Right renal pelvis (tissue), 4 donors: ENCODE measurements at places on chromosomes 3 and 15.

- no peak for DNase-seq
Observed at GRCh38 chr15:52699457-52699856, 20.3 kb upstream of the ATOSA start.

DNA sequence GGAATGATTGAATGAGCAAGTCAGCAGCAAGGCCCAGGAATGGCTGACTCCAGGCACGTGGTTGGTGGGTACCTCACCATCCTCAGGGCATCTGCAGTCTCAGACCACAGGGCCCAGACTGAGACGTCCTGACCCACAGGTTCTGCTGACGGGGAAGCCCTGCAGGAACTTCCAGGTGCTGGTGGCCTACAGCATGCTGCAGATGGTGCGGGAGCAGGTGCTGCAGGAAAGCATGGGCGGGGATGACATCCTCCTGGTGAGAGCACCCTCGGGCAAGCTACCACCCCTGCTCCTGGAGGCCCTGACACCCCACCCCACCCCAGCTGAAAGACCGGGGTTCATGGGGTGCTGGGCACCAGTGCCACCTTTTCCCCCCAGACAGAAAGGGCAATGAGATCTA is 14.1 kb downstream of the TBC1D21 start:
- no peak for DNase-seq

- DNase-seq: no peak
Observed at GRCh38 chr15:88533376-88533775, 13.1 kb downstream of the DET1 start.

DNA sequence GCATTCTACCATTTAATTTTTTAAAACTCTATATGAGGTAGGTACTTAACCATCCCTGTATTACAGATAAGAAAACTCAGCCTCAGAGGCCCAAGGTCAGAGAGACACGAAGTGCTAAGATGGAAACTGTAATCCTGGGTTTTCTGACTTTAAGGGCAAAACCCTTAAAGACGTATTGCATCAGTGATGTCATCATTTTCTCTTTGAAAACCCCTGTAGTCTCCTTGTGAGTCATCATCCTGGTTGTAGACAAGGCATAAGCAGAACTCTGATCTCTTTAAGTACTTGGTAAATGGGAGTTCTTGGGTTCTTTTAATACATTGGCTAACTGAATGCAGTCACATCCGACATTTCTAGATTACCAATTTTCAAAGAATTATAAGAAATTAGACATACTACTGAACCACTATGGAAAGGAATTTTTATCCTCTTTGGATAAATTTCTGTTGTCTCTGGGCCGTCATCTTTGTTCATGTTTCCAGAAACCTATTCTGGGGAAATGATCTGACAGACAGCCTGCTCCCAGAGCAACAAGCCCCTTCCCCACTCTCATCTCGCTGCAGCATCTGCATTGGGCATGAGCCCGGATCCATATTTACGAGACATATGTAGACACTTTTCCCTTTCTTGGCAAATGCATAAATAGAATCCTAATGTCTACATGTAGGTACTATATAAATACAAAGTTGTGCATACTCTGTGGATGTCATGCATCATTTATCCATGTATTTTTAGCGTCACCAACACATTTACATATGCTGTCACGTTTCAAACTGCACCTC is 48.7 kb upstream of the MDFIC2 start:
- DNase-seq: no peak

- no peak for DNase-seq
Observed at GRCh38 chr3:164748626-164749025, 329.7 kb downstream of the SI start.

DNA sequence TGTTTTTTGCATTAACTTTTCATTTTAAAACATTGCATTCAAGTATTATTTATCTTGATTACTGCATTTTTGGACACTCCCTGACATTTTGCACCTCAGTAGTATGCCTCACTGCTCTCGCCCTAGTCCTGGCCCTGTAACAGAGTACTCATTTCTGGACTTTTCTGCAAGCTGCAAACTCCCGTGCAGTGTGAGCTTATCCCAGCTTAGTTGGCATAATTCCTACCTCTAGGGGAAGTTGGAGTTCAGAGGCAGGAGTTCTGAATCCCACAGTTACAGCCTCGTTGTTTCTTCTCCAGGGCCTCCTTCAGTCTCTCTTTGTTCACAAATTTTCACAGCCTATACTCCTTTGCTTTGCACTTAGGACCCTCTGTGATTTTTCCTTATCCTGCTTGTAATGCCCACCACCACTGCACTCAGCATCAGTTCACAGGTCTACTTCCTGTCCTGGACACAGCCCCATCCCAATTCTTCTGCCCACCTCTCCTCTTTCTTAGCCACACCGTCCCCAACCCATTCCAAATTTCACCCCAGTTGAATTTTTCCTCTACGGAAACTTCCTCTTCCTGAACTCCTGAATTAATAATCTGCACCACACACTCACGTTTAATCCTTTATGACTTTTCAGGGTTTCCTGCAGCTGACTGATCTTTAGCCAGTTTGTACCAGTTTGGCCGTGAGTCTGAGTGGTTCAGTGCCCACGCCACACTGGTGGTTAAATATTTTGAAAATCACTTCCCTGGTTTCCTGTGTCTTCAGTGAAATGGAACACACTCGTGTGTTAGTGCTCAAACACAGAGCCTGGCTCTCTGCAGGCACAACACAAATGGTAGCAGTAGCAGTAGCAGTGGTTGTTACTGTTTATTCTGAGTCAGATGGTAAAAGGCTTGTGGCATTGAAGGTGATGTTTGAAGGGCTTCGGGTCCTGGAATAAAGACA is 6.3 kb upstream of the CTSH start:
- no peak for DNase-seq

DNA sequence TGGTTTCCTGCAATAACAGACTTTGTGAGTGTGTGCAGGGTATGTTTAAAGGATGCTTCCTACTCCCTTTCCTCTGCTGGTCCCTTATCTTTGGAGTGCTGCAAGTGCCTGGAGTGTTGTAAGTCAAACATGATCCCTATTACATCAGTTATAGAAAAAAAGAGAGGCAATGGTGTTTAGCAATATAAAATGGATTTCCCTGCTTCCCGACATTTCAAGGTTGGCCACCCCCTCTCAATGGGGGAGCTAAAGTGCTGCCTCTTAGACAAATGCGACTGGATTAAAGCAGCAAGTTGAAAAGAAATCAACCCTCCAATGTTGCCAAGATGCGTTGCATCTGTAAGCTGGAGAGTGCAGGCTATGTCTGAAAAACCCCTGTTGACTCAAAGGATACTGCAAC is 203.1 kb upstream of the WNT5A start:
- DNase-seq: no peak

GRCh38 chr3:4712109-4712508 is 219.0 kb downstream of the ITPR1 start:
- no peak for DNase-seq

GRCh38 chr15:33150431-33150941 is 44.0 kb downstream of the FMN1 start:
- no peak for DNase-seq

DNA sequence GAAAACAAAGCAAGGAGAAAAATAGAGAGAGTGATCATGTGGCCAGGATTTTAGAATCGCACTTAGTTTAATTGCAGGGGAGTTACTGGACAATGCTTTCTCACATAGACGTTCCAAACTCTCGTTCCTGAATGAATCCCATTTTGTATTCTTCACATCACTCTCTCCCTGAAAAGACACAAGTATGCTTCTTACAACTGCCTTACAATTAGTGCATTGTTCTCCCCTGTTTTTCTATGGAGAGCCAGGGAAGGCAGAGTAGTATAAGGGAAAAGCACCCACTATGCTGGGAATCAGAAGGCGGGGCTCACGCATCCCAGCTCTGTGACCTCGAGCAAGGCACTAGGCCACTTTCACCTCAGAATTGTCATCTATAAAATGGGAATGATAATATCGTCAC is 14.4 kb downstream of the TMOD2 start:
- DNase-seq: no peak

- no peak for DNase-seq
Observed at GRCh38 chr3:174716956-174717505, 142.1 kb upstream of the NAALADL2 start.

GRCh38 chr3:58706395-58707167 is 40.0 kb upstream of the FAM3D start:
- no peak for DNase-seq

DNA sequence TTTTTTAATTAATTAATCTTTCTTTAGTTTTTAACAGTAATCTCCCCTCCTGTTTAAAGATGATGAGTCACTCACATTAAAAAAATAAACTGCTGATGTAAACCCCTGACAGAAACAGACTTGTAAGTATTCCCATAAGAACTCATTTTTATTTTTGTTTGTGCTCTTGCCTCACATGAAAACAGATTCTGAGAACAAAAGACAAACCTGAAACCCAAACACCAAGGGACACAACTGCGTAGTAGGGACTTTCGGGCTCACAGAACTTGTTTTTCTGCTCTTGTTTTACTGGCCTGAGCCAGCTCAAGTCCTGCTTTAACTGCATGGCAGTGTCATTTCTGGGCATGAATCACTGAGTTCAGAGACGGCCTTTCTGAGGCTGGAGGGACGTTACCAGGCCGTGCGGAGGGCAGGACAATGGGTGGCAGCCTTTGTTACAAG is 600.8 kb downstream of the FOXP1 start:
- no peak for DNase-seq

GRCh38 chr3:160224256-160224655 is 966 bp upstream of the C3orf80 start:
- DNase-seq: no peak

DNA sequence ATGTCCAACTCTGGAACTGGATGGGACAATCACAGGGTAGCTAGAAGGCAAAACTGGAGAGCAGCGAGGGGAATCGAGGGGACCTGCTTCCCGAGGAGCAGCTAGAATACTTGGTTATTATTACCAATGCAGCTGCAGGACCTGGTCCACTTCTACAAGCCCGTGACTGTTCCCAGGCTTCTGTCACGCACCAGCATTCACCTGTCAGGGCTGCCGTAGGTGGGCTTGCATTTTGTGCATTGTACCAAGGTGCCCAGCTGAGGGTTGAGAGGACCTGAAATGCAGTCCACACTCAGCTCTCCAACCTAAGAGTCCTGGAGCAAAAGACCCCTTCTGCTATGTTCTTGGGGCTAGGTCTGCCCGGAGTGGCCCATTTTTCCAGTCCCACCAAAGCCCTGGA is 2.3 kb downstream of the SEMA4B start:
- no peak for DNase-seq

GRCh38 chr3:24614359-24614758 is 119.7 kb upstream of the THRB start:
- DNase-seq: no peak

GRCh38 chr3:127671523-127672428 is 976 bp upstream of the ABTB1 start:
- no peak for DNase-seq

DNA sequence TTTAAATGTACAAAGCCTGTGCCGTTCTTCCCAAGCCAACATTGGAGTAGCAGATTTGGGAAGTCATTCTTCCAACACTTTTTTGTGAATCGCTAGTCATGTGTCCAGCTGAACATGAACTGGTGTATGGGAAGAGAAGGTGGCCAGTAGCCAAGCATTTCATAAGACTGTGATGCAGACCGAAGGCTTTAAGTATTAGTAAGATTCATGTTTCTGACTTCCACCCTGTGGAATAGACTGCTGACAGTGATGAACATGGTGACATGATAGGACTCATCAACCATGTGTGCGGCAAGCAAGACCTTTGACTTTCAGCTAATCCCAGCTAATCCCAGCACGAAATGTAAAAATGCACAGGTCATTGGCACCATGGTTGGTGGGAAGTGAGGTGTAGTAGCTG is 48.3 kb upstream of the THSD4 start:
- no peak for DNase-seq

DNA sequence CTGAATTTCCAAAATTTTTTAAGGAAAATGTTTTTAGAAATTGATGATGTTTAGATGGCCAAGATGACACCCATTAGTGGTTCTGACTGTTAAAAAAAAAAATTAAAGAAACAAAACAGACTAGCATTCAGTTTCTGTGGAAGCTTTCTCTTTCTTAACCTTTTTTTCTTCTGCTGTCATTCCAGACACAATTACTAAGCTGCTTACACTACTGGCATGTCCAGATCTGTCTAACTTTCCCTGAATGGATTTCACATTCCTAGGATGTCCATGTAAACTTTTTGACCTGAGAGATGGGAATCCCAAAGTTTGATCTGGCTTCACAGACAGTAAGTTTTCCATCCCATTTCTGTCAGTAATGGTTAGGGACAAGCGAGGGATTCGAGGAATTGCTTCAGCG is 10.3 kb upstream of the MTMR10 start:
- DNase-seq: no peak
